KG1 (cell line): ENCODE measurements at places on chromosomes 2 and 18.
A peak's percentile ranks its signal among the peaks of the same experiment; 100 is the strongest.

DNA sequence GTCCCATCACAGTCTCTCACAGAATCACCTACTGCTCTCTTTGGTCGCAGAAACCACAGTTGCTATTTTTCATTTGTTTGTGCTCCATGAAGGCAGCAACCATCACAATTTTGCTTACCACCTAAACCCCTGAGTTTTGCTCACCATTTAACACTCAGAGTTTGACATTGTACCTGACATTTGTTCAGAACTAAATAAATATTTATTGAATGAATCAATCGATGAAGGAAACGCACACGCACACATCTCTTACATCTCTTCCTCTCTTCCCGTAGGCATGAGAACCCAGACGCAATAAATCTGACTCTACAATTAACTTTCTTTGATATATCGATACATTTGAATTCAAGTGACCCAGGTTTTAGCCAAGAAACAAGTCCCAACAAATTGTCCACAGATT lies 105.5 kb upstream of the RNF152 start:
- DNase-seq, result no peak

GRCh38 chr2:10646153-10646552 lies 43.6 kb downstream of the NOL10 start:
- DNase-seq, result no peak

- no peak for DNase-seq
These were observed 208.4 kb downstream of the HDAC4 start for GRCh38 chr2:239192456-239192855.

- no peak for DNase-seq
These were observed 4.0 kb downstream of the PREB start for GRCh38 chr2:27130396-27130795.

DNA sequence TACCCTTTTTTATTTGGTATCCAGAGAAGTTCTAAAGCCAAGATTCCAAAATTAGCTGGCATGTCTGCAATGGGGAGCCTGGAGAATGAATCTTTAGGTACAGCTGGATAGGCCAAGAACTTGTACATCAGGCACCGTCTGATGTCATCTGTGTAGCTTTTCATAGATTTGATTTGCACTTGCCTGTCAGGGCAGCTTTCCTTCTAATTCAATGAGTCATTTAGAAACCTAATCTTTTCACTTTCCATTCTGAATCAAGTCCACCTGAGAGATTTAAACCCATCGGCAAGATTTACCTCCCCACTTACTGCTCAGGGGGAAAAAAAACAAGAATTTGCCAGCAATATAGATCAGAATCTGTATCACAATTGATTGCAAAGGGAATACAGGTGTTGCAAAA lies 60.9 kb upstream of the ACAA2 start:
- no peak for DNase-seq

DNA sequence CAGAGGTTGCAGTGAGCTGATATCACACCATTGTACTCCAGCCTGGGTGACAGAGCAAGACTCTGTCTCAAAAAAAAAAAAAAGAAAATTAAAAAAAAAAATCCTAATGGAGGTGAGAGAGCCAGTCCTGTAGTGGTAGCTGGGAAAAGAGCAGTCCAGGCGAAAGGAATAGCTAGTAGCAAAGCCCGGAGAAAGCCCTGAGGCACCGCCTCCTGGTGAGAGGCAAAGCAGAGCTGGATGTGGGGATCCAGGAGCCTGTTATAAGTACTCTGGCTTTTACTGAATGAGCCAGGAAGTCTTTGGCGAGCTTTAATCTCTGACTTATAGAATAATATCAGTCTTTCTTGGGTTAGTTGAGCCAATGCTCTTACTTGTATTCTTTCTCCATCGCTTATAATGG lies 6.6 kb upstream of the KLHL23 start:
- DNase-seq, result no peak

- DNase-seq, result no peak
These were observed 317.0 kb downstream of the CYP26B1 start for GRCh38 chr2:71830497-71831192.

- DNase-seq, result peak; percentile 4
These were observed 460.7 kb upstream of the MEIS1 start for GRCh38 chr2:65974067-65974723.

DNA sequence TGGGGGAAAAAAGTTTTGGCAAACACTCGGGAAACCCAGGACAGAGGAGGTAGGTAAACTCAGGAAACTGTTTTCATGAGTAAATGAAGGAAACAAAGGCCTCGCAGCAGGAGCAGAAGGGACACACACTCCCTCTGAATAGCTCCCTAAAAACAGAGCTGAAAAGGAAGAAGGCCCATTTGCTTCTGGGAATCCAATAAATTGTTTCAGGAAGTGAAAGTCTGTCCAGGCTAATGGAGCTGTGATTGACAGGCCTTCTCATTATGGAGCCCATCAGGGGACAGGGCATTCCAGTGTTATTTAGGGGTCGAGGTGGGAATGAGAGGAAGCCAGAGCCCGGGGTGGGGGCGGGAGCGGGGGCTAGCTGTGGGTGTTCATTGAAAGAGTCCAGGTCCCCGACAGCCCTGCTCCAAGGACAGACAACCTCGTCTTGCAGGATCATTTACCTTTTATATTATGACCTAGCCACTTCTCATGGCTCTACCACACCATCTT lies 81.2 kb downstream of the GBX2 start:
- DNase-seq, result no peak

DNA sequence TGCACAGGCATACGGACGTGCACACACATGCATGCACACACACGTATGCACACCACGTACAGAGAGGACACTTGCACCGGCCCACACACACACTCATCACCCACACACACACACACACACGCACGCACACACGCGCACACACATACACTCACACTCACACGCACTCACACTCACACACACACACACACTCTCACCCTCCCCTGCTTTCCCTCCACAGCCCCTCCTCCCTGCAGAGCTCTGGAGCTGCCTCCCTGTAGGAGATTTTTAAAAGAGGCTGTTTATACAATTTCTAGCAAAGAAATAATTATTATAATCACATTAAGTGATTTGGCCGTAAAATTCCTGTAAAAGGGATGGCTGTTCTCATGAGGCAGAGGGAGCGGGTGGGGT lies 36.5 kb upstream of the SNED1 start:
- no peak for DNase-seq

DNA sequence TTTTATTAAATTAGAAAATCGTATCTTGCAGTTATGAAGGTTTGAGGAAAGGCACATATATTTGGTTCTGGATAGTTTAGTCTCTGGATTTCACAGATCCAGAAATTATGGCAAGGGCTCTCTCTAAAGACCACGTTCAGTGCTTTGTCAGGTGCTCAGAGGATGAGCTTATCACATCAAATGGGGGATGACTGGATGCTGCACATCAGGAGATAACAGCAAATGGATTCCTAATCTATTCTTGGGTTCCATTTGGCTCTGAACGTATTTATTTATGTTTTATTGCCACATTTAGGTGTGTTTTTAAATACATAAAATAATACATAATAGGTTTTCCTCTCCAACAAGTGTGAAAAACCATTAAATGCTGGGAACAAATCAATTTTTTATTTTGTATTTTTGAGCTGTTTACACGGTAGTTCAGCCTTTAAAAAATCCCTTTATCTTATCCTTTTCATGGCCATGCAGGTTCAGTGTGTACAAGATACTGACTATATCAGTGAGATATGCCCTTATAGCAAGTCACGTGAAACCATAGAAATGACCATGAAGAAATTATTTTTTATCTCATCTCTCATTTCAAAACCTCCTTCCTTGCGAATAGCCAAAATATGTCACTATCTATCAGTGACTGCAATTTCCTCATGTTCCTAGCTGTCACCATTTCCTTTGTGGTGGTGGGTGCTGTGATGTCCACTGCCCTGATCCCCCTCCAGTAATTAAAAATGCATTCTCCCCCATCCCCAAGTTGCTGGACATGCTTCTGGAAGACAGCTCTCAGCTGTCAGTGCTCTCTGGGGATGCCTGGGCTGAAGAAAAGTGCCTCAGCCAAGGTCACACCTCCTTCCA lies 25.9 kb upstream of the CXCR4 start:
- no peak for DNase-seq

- peak; percentile 90 for DNase-seq
These were observed 2.9 kb upstream of the CASP8 start for GRCh38 chr2:201257381-201257955.

GRCh38 chr2:120904830-120905234 lies 169.2 kb downstream of the GLI2 start:
- DNase-seq, result no peak

DNA sequence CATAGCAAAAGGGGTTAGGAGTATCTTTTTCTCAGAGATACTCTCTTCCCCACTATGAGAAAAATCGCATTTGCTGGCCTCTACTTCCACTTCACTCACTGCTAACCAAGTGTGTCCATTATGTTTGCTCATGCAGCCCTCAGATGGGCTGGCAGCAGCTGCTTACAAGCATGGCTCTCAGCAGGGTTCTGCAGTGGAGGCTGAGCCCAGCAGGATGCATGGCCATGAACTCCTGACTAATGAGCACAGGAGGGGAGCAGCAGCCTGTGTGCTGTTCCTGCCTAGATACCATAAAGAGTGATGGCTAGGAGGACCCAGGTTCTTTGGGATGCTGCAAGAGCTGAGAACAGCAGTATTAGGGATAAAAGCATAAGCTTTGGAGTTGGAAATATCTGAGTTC lies 316.9 kb upstream of the THSD7B start:
- DNase-seq, result no peak

DNA sequence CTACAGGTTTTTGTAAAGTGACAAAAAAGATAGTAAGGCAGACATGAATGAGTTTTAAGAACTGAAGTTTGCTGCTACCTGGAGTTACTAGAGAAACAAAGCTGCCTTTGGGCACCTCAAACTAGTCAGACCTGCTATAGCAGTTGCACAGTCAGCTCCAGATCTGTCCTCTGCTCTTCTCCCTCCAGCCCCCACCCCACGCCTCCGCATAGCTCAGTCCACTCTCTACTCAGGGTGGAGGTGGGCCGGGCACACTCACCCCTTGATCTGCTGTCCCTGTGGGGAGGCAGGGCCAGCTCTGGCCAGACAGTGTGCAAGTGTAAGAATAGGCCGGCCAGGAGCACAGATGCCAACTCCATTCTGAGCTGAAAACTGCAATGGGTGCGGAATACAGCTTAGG lies 4.1 kb downstream of the SERTAD2 start:
- DNase-seq, result no peak

DNA sequence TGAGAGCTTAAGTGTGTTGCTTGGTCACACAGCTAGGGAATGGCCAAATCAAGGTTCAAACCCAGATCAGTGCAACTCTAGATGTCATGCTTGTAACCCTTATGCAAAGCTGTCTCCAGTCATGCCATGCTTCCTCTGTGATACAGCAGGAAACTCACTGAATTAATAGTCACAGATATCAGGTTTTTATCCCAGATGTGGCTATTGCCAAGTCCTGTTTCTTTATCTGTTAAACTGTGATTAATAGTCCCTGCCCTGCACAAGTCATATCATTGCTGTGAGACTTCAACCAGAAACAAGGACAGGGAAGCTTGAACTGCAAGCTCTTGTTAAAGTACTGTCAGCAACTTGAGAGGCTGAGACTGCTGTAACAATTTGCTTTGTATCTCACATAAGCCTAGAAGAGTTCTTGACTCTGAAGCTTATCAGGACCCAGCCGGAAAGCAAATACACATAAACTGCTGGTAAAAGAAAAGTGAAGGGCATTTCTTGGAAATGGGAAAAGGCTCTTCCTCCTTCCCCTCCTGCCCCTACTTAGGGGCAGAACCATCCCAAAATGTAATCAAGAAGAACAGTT lies 609.0 kb downstream of the DCC start:
- no peak for DNase-seq

GRCh38 chr2:235493775-235494715 lies at the start of gene AGAP1:
Gene AGAP1, plus strand, starts transcription at chr2:235494043.
- no peak for DNase-seq

DNA sequence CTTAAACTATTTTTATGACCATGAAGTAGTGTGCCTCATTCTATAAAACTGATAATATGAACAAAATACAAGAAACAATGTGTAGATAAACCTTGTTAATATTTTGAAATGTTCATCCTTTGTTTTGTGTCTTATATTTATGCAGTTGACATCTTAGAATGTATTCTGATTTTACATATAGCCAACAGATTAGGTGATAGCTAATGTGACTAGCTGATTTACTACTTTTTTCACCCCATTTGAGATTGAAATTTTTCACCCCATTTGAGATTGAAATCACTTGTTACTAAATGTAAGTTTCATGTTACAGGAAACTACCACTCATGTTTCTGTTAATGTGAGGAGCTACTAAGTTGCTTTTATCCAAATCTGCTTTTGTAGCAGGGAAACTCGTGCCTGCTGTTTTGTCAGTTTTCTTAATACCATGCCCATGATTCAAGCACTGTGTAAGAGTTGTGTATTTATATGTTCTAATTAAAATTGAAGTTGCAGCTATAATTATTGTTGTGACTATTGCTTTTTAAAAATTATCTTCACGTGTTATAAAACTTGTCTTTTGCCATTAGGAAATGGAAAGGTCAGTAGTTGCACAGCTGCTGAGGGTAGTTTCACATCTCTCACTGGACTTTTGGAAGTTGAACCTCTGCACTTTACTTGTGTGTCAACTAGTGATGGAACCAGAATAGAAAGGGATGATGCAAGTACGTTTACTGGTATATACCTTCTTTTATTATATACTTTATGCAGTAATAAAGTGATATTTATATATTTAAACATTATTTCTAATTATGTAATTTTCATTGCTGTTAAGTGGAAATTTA lies 96.6 kb downstream of the BIRC6 start:
- no peak for DNase-seq

DNA sequence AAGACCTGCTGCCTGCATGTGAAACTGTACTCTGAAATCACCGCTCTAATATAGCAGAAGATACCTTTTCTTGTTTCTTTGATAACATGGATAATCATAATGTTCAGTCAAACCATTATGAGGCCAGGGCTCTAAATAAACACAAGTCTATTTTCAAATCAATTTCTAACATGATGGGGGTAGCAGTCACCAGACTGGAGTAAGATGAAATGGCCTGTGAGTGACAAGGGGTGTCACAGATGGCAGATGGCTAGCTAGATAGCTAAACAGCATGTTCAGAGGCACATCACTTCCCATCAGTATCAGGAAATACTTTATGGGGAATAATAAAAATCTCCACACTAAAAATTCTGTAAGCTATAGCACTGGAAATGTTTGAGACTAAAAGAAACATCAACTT lies 14.0 kb downstream of the MBD2 start:
- DNase-seq, result no peak

- peak; percentile 28 for DNase-seq
These were observed 214.4 kb upstream of the EPAS1 start for GRCh38 chr2:46082531-46083485.

GRCh38 chr2:12807907-12808810 lies 91.4 kb downstream of the TRIB2 start:
- DNase-seq, result no peak

DNA sequence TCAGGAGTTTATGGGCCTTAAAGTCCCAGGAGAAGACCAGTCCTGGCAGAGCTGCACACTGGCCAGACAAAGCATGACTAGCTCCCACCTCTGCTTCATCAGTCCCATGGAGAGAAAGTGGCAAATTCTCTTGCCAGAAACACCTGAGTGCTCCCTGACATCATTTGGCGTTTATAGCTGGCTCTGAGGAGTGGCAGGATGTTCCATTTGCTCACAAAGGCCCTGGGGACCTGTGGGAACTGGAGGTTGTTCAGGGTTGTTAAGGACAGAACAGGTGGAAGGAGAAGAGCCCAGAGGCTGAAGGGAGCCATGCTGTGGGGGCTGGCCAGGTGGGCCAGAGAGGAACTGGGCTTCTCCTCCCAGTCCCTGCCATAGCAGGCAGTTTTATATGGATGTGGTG lies 56.1 kb downstream of the RPL37A start:
- no peak for DNase-seq

- peak; percentile 55 for DNase-seq
These were observed 1.1 kb downstream of the CYBRD1 start for GRCh38 chr2:171523088-171524017.
